ENCODE measurements at places on chromosomes 2 and 18. TPM values are rescaled to one million over a fixed set of nuclear protein-coding genes. Genes with fewer than 3 reads are reported as not detected.

DNA sequence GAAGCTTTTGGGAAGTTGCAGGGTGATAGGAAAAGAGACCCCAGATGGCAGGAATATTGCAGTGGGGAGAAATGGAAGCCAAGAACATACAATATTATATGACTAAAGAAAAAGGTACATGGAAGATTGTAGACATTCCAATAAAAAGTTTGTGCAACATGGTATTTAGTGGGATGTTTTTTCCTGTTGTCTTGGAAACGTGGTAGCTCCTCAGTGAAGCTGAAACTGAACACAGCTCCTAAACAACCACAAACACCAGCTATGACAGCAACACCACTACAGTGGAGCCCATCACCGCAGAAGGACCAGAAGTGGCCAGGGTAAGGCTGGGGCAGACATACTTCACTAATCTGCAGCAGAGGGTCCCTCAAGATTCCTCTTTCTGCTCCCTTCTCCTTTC, 246.8 kb downstream of the CDH20 start:
- H3K27ac ChIP-seq, result no peak overlapping the region
- peaks cover 3% of the 10 kb centered on the region for H3K4me1 ChIP-seq
- no peaks in the 10 kb centered on the region for H3K36me3 ChIP-seq
- peaks cover 32% of the 10 kb centered on the region for H3K27me3 ChIP-seq
- DNase-seq, result no peak
- no peak overlapping the region for H3K4me3 ChIP-seq

Gene AOX1
- 0.19 TPM for total RNA-seq

GRCh38 chr2:40242315-40242714, 209.6 kb downstream of the SLC8A1 start:
- H3K27me3 ChIP-seq, result no peaks in the 10 kb centered on the region
- no peak overlapping the region for H3K4me3 ChIP-seq
- no peaks in the 10 kb centered on the region for H3K36me3 ChIP-seq
- no peaks in the 10 kb centered on the region for H3K4me1 ChIP-seq
- DNase-seq, result no peak

Gene TUBA4B
- not detected for total RNA-seq

Gene GPC1
- 7.5 TPM for total RNA-seq

GRCh38 chr2:33220533-33220932, 255.9 kb upstream of the RASGRP3 start:
- no peak for DNase-seq
- H3K27me3 ChIP-seq, result peaks cover 14% of the 10 kb centered on the region
- no peaks in the 10 kb centered on the region for H3K36me3 ChIP-seq
- no peak overlapping the region for H3K27ac ChIP-seq
- peaks cover 5% of the 10 kb centered on the region for H3K4me1 ChIP-seq

DNA sequence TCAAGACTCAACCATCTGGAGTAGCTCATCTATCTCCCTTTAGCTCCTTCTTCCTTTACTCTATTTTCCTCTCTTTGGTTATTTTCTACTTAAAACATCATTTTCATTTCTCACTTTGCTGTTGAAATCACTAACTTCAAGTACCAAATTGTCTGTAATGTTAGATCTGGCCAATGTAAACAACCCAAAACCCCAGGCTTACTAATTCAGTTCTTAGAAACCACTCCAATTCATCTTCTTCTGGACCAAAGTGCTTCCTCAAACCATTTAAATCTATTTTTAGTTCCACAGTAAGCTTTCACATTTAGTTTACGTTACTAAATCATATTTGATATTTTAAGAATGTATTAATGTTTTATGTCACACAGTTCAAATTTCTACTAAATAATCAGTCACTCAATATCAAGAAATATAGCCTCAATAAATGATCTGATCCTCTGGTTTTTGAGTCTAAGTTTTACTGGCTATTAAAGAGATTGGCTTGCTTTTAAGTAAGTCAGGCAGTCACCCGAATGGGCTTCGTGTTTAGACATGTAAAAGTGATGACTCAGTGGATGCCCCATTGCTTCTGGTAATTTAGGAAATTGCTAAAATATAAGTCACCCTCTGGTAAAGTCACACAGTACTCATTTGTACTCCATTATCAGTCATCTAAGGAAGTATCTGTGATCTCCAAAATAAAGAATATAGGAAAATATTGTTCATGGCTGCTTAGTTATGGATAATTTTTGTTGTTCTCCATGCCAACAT, 527.2 kb upstream of the SOX11 start:
- H3K36me3 ChIP-seq, result no peaks in the 10 kb centered on the region
- H3K27me3 ChIP-seq, result no peaks in the 10 kb centered on the region
- DNase-seq, result no peak
- no peaks in the 10 kb centered on the region for H3K4me1 ChIP-seq
- H3K27ac ChIP-seq, result no peak overlapping the region
- H3K4me3 ChIP-seq, result no peak overlapping the region

Gene GALR1
- not detected for total RNA-seq

Gene REG1A
- total RNA-seq, result not detected

Gene KLHL14
- not detected for total RNA-seq

DNA sequence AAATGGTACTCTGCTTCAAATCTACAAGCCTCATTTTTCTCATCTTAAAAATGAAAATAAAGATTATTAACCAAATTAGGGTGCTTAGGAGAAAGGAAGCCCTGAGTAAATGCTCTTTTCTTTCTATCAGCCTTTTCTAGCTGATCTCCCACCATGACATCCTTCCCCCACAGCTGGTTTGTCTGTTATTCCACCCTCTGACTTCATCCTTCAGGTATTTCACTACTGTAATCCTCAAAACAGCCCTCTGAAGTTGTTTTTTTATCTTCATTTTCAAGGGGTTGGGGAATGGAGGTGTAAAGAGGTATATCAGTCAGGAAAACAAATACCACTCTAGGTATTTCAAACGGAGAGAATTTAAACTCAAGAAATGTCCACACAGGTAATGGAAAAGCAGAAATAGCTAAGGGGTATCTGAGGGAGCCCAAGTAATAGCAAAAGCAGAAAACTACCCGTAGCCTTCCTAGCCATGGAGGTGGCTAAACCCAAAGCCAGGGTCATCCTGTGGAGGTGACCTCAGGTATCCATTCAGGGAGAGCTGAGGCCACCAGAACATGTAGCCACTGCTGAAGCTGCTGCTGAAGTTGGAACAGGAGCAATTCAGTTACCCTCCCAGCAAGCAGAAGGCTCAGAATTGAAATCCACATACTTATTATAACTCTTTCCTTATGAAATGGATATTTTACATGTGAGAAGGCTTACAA, 990.9 kb upstream of the ACVR2A start:
- H3K27ac ChIP-seq, result no peak overlapping the region
- no peaks in the 10 kb centered on the region for H3K4me1 ChIP-seq
- no peak for DNase-seq
- H3K36me3 ChIP-seq, result no peaks in the 10 kb centered on the region
- no peak overlapping the region for H3K4me3 ChIP-seq

DNA sequence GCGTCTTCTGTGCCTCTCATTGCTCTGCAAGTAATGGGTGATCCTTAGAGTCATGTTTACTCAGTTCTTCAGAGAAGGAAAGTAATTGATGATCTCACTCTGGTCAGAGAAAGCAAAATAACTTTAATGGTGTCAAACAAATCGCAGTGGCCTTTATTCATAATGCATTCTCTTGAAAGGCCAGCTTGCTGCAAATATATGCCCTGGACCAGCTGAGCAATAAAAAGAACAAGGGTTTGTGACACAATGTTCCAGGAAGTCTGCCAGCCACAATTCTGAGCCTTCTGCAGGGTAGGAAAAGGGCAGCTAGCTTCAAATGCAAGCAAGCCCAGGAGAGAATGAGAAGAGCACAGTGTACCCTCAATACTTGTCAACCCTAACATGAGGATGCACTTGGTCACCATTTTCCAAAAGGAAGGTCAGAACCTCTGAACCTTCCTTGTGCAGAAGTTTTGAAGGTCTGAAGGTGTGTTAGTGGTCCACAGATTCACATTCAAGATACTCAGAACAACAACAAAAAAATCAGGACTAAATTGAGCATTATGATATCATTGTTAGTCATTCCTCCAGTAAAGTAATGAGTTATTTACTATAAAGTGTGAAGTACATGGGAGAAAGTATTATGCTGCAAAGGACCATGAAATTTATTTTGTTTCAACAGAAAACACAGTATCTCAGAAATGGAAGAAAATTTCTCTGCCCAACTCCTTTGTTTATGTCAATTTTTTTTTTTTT, 355.6 kb downstream of the PAX3 start:
- H3K27me3 ChIP-seq, result no peaks in the 10 kb centered on the region
- no peak overlapping the region for H3K27ac ChIP-seq
- H3K36me3 ChIP-seq, result no peaks in the 10 kb centered on the region
- no peak overlapping the region for H3K4me3 ChIP-seq
- H3K4me1 ChIP-seq, result no peaks in the 10 kb centered on the region

- no peak for DNase-seq
- H3K4me1 ChIP-seq, result peaks cover 28% of the 10 kb centered on the region
- peaks cover 7% of the 10 kb centered on the region for H3K36me3 ChIP-seq
- H3K27ac ChIP-seq, result peak overlapping the region; percentile 48
These were observed 2.4 kb upstream of the SATB2 start for GRCh38 chr2:199460101-199460671.

Data from activated CD4-positive, alpha-beta T cell treated with anti-CD3 and anti-CD28 coated beads, Interleukin-2, amount 10 ng/mL, durations not matched to agents 7 days and 5 days (primary cell).